ENCODE measurements at places on chromosomes 7 and 10. TPM values are rescaled to one million over a fixed set of nuclear protein-coding genes. Genes with fewer than 3 reads are reported as not detected.

GRCh38 chr10:70909326-70909935 lies 21.1 kb upstream of the PCBD1 start:
- H3K36me3 ChIP-seq = no peaks in the 10 kb centered on the region
- no peaks in the 10 kb centered on the region for H3K27me3 ChIP-seq
- H3K4me1 ChIP-seq = peaks cover 7% of the 10 kb centered on the region
- no peak overlapping the region for H3K27ac ChIP-seq
- no peak overlapping the region for H3K4me3 ChIP-seq

DNA sequence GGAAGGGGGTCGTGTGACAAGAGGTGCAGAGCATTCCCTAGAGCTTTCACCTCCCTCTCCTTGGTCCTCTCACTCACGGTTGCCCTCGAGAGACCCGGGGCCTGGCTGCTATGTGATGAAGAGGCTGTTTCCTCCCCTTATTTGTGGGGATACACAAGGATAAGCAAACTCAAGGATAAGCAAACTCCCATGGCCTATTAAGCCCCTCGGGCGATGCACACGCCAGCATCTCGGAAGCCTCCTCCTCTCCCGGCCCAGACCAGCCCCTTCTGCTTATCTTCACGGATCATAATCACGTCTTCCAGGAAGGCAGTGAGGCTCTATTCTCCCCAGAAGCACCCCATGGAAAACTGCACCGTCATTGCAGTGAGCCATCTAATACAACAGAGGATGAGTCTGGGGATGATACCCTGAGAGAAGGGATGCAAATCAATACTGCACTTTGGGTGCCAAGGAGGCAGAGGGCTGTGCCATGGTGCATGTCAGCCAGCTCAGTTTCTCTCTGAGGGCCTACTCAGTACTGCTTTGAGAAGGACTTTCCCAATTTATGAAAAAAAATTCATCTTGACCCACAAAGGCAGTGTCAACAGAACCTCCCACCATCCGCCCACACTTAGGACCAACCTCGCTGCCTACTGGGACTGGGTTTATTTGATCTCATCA lies 22.2 kb downstream of the TMEM273 start:
- H3K27me3 ChIP-seq = no peaks in the 10 kb centered on the region
- DNase-seq = no peak
- no peak overlapping the region for H3K4me3 ChIP-seq
- no peaks in the 10 kb centered on the region for H3K4me1 ChIP-seq
- no peak overlapping the region for H3K27ac ChIP-seq
- no peaks in the 10 kb centered on the region for H3K36me3 ChIP-seq

DNA sequence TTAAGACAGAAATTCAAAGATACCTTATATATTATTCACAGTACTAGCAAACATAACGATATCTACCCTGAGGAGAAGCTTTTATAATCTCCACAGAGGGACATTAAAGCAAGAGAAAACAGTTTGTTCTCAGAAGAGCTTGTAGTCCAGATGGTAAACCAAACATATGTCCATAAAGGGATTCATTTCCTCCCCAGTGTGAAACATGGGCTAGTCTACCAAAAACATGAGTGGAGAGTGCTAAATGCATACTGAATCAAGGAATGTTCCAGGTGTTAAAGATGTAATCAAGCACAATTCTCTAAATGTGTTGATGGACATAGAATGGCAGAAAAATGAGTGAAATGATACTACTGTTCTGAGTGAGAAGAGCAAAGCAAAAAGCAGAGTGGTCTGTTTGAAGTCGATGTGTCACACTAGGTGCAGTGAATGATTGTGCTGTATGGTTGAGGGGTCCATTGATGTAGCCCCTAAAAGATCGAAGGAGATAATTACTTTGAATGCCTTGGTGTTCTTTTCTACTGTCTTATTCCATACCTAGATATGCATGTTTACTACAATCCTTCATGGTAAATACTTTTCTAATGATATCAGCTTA lies 25.3 kb downstream of the BCAP29 start:
- no peak overlapping the region for H3K27ac ChIP-seq
- H3K4me3 ChIP-seq = no peak overlapping the region
- H3K27me3 ChIP-seq = no peaks in the 10 kb centered on the region

- H3K27me3 ChIP-seq = no peaks in the 10 kb centered on the region
- H3K27ac ChIP-seq = no peak overlapping the region
- peaks cover 22% of the 10 kb centered on the region for H3K4me1 ChIP-seq
- no peaks in the 10 kb centered on the region for H3K36me3 ChIP-seq
- no peak overlapping the region for H3K4me3 ChIP-seq
Observed at GRCh38 chr10:69372126-69372980, 44.4 kb downstream of the TACR2 start.

DNA sequence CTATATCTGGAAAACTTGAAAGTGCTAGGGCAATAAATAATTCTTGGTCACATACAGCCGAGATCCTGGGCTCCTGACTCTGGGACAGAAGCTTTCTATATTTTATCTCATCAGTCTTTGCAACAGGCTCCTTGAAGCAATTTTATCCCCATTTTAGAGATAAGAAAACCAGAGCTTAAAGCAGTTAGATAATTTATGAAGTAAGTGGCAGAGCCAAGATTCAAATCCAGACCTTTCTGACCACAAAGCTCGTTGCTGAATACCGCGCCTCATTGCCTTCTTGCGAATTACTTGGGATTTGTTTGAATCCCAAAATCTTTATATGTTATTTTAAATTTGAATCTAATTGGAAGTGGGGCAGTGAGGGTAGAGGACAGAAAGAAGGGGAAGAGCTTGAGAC lies 106.0 kb downstream of the TCF7L2 start:
- DNase-seq = no peak
- H3K27ac ChIP-seq = peak overlapping the region; percentile 8
- H3K4me1 ChIP-seq = peaks cover 82% of the 10 kb centered on the region
- no peaks in the 10 kb centered on the region for H3K27me3 ChIP-seq

GRCh38 chr7:95811846-95812445 lies 39.6 kb downstream of the DYNC1I1 start:
- no peak for DNase-seq
- no peaks in the 10 kb centered on the region for H3K4me1 ChIP-seq
- H3K36me3 ChIP-seq = no peaks in the 10 kb centered on the region
- H3K27me3 ChIP-seq = no peaks in the 10 kb centered on the region
- H3K27ac ChIP-seq = no peak overlapping the region

- no peaks in the 10 kb centered on the region for H3K4me1 ChIP-seq
- no peak for DNase-seq
- H3K27me3 ChIP-seq = peaks cover 25% of the 10 kb centered on the region
- H3K36me3 ChIP-seq = no peaks in the 10 kb centered on the region
Observed at GRCh38 chr10:58952162-58952601, 224.3 kb upstream of the PHYHIPL start.

The AASS gene
- 264 TPM for total RNA-seq

The CXCL12 gene
- total RNA-seq = 0.09 TPM

The ZNF425 gene
- 4.2 TPM for total RNA-seq

The OPN1SW gene
- 0.46 TPM for total RNA-seq

The PPP1R3A gene
- not detected for total RNA-seq

The CHN2 gene
- 6.6 TPM for total RNA-seq

The HOXA3 gene
- total RNA-seq = not detected

The ANKRD2 gene
- not detected for total RNA-seq

The NYAP1 gene
- total RNA-seq = 1.2 TPM

The SPDYE5 gene
- not detected for total RNA-seq

All from neural progenitor cell (in vitro differentiated cells).